ENCODE measurements at places on chromosomes 2 and 18.
A peak's percentile ranks its signal among the peaks of the same experiment; 100 is the strongest.

- DNase-seq: no peak
These were observed 386.5 kb upstream of the DCC start for GRCh38 chr18:51953521-51953920.

GRCh38 chr18:24663026-24663425 lies 202.6 kb downstream of the HRH4 start:
- DNase-seq: no peak

- no peak for DNase-seq
These were observed 193.1 kb downstream of the ZEB2 start for GRCh38 chr2:144326825-144327224.

- DNase-seq: no peak
These were observed 438.1 kb upstream of the DSEL start for GRCh38 chr18:67954594-67954993.

DNA sequence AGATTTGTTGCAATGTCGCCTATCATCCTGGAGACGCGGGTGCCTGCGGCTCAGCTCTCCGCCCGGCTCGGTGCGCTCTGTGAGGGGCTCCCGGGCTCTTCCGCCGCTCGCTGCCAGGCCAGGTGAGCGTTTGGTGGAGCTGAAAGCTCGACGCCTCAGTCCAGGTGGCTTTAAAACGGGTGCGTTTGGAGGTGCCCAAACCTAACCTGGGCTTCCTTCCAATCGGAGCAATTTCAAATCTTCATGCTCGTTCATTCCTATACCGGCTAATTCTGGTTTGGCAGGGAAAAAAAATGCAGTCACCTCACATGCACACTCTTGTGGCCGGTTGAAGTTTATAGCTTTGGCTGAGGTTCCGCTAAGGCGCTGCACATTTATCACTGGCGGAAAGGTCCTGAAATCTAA lies at the start of gene SLC16A14:
TSS of gene SLC16A14 (minus strand) at position 274 of the 405 bp plus-strand sequence. CDS start 9,572 bp downstream, outside the sequence.
- peak; percentile 48 for DNase-seq

- no peak for DNase-seq
These were observed 12.9 kb upstream of the NFATC1 start for GRCh38 chr18:79382681-79383387.

DNA sequence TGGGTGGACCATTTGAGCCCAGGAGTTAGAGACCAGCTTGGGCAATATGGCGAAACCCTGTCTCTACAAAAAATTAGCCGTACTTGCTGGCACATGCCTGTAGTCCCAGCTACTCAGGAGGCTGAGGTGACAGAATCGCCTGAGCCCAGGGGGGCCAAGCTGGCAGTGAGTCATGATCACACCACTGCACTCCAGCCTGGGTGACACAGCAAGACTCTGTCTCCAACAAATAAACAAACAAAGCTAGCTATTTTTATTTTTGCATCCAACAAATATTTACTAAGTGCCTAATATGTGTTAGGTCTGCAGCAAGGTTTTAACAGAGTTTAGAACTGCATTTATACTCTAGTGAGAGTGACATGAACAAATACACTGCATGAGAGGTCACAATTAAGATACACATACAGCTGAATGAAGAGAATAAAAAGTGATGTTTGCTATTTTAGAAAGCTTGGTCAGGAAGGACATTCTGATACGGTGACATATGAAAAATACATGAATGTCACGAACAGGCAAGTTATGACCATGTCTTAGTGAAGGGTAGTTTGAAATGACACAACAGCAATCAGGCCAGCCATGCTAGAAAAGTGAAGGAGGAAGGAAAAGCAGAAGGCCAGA lies 83.2 kb upstream of the FRZB start:
- no peak for DNase-seq

DNA sequence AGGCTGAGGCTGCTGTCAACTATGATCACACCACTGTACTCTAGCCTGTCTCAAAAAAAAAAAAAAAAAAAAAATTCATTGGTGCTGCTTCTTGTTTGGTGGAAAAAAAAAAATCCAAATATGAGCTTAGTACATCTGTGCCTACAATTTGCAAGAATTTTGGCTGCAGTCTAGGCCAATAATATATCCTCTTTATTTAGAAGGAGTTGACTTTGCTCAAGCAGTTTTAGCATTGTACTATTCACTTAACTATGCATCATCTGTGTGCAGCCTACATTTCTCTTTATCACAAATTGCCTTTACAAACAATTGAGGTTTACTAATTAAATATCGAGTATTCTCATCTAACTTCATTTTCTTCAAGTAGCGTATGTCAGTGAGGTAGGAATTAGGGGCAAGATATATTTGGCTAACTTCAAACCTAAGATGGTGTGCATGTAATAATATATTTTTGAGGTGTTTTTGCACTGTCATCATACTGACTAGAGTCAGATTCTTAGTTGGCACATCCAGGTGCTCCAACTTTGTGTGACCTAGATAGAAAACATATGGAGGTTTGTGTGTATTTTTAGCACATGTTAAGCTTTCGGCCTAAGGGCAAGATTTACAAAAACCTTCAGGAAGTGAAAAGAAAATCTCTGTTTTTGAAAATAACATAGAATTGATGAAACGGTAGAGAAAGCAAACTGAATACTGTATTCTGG lies 51.8 kb downstream of the PMS1 start:
- DNase-seq: no peak

DNA sequence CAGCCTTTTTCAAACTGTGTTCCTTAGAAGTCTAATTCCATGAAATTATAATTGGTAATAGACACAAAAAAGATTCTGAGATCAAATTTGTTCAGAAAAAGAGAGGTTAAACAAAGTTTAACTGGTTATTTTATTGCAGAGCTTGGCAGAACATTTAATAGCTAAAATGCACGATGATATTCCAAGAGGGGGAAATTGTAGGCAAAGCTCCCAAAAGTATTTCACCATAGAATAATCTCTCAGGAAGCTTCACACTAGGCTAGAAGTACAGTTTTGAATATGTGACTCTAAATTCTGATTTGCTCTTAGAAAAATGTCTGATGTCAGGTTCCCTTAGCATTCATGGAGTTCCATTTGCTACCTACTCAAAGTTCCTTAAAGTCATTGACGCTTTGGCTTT lies 292.4 kb upstream of the SETBP1 start:
- no peak for DNase-seq

DNA sequence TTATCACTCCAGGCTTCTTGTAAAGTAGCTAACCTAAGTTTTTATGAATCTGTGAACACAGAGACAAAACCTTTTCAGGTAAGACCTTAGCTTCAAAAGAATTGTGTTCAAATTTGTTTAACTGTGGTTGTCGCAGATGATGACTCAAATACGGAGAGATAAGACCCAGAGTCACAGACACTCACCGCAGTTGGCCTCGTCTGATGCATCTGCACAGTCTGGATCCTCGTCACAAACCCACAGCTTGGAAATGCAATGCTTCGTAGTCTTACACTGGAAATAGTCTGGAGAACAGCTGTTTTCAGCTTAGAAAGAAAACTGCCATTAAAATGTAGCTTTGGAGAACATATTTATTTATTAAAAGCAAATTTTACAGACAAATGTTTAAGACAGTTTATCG lies 1662.1 kb upstream of the NXPH2 start:
- DNase-seq: no peak

- no peak for DNase-seq
These were observed 462.2 kb upstream of the RGPD4 start for GRCh38 chr2:107364361-107364950.

GRCh38 chr2:9535177-9535576 lies 20.5 kb downstream of the ADAM17 start:
- no peak for DNase-seq

DNA sequence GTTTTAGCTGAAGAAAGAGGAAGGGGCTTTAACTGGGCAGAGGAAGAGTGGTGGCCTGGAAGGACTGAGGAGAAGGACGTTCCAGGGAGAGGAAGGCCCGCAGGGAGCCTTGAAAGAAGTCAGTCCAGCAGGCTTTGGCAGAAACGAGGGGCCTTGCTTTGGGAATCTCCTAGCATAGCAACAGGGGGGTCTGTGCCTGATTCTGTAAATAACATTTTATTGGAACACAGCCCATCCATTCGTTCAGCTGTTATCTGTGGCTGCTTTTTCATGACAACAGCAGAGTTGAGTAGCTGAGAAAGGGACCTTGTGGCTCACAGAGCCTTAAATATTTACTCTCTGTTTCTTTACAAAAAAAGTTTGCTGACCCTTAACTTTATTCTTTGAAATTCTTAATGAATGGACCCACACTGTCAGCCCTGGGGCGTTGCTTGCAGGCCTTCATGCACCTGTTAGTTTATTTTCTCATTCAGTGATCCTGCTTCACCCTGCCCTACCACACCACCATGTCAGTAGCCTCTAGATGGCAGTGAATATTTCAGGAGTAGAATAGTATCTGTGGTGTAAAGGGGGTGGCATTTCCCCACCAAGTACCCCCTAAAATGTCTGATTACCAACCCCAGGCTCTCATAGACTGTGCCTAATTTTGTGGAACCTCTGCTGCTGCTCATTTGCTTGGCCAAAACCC lies 61.0 kb downstream of the MGAT5 start:
- DNase-seq: no peak
